Endothelial cell (in vitro differentiated cells): ENCODE measurements at places on chromosomes 4 and X.

DNA sequence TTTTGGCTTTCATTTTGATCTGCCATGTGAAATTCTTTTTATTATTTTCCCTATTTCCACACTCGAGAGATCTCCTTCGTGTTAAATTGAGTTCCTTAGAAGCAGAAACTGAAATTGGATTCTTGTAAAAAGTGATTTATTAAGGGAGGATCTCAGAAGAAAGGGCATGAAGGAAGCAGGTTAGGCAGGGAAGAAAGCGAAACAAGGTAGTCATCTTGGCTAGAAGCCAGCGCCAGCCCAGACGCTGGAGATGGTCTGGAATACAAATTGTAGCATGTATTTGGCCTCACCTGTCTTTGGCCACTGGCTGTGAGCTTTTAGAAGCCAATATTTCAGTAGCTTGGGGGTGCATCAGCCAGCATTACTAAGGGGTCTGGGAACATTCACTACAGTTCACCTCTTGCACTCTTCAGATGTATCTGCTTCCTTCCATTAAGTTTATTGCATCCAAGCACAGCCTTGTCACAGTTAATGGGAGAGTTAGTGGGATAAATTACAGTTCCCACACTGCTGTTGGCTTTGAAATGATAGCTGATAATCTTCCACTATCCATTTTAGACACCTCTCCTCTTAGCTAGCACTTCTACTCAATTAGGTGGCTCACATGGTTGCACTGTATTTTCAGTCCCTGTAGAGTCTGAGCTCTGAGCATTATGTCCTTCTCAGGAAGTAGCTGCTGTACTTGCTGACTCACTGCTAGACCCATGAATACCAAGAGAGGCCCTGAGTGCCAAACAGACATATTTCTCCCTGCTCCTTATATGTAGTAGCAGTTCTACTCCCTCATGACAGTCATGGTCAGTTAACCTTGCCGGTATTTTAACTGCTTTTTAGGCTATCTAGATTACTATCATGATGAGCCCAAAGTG, 14.6 kb downstream of the GRXCR1 start:
- no peak for DNase-seq

- DNase-seq: peak; percentile 72
These were observed 32.1 kb upstream of the MTNR1A start for GRCh38 chr4:186587416-186588018.

DNA sequence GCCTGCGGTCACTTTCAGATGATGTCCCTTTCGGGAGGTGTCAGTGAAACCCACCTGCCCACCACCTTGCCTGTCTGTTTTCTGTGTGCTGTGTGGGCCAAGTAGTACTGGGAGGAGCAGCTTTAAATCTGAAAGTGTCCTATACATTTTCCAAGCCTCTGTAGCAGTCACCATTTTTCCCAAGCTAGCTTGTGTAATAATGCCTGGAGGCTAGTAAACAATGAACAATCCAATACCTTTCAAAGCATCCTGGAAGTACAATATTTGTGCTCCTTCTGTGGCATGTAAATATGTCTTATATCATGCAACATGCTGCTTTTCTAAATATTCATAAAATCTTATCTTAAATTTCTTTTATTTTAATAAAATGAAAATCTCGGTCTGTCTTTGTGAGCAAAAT, 111.6 kb upstream of the C1GALT1C1 start:
- no peak for DNase-seq

DNA sequence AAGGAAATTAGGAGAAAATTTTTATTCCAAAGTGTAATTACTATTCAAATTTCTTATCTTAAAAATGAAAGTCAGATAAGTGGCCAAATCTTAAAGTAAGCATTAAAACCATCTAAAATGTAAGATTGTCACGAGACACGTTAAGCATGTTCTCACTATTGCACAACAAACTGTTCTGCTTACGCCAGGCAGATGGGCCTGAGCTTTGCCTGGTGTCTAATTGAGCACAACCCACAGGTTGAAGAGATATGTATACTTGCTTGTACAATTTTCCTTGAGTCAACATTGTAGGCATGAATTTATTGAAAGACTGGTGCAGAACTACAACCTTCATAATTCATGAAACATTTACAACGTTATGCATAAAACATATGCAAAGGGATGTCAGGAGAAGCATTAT, 3.9 kb downstream of the RNF128 start:
- DNase-seq: no peak

GRCh38 chr4:28523681-28524190, 1663.1 kb downstream of the STIM2 start:
- DNase-seq: no peak

GRCh38 chrX:110037178-110037577, 34.3 kb downstream of the TMEM164 start:
- no peak for DNase-seq

GRCh38 chrX:142060191-142060590, 144.9 kb downstream of the MAGEC2 start:
- DNase-seq: no peak

- no peak for DNase-seq
These were observed 77.8 kb upstream of the TEX13D start for GRCh38 chrX:124254611-124255010.

DNA sequence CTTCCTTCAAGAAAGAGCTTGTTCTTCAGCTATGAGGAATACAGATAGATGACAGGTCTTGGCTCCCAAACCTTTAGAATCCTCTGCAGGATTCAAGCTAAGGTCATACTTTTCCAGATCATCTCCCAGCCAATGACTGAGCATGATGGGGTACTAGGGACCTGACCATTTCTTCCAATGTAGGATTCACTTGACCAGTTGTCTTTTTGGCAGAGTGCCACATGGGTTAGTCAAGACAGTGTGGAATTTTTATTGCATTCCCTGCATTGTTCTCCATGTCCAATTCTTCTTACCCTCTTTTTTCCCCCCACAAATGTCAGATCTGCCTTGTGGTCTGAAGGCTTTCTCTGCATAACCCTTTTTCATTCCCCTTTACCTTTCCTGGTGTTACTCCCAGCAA, 99.5 kb downstream of the CCSER1 start:
- no peak for DNase-seq

- DNase-seq: peak; percentile 34
These were observed 367.2 kb downstream of the BMPR1B start for GRCh38 chr4:95124906-95125504.

GRCh38 chr4:70313736-70314135, 21.0 kb upstream of the CABS1 start:
- DNase-seq: no peak

- no peak for DNase-seq
These were observed 1568.7 kb downstream of the RPA4 start for GRCh38 chrX:98452456-98452855.

DNA sequence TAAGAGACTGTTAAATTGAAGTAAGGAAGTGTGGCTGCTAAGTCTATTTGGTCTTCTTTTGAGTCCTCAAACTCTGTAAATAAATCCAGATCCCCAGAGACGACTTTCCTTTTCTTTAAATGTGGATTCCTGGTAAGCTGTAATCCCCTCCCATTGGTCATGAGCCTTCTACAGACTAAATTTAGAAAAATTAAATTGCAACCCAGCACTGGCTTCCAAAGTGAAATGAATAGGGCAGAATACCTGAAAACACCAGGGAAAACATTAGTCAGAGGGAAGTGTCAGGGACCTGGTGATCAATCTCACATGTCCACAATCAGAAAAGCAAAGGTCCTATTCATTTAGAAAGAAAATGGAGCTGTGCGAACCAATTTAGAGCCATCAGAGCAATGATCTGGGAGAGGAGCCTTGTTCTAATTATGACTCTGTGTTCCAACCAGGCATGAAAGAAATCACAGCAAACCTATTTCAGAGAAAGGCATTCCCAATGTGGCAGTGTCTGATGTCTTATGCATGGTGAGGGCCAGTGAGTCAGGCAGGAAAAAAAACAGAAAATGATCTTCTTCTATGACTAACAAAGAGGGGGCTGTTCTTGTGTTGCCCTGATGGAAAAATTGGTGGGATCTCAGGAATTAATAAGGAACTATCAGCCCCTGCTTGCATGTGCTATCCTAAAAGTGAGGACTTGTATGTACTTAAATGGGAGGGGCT, 19.8 kb upstream of the CCDC149 start:
- no peak for DNase-seq

GRCh38 chr4:4693258-4693657, 151.4 kb upstream of the STX18 start:
- no peak for DNase-seq

- no peak for DNase-seq
These were observed 57.7 kb upstream of the SEC24B start for GRCh38 chr4:109375778-109376414.

- DNase-seq: no peak
These were observed at the start of gene PPP2R2C for GRCh38 chr4:6472387-6473263. TSS of gene PPP2R2C (minus strand) at chr4:6472614. CDS start at chr4:6472229, 385 bp downstream.

- DNase-seq: no peak
These were observed 677.3 kb downstream of the FSTL5 start for GRCh38 chr4:161486461-161486860.

DNA sequence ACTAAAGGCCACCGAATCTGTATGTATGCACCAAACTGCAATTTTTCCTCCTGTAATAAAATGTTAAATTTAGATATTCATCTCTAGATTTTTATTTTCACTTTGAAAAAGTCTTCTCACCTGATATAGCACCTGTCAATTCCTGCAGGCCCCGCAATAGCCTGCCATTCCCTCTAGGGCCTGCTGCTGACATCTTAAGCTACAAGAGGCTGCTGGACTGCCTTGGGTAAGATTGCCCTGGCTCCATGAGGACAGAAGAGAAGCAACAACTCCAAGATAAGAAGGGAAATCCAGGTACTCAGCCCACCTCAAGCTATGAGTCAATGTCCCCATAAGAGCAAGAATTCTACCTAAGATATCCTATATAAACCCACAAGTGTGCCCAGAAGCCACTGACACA, 230.2 kb upstream of the AGTR2 start:
- DNase-seq: no peak

DNA sequence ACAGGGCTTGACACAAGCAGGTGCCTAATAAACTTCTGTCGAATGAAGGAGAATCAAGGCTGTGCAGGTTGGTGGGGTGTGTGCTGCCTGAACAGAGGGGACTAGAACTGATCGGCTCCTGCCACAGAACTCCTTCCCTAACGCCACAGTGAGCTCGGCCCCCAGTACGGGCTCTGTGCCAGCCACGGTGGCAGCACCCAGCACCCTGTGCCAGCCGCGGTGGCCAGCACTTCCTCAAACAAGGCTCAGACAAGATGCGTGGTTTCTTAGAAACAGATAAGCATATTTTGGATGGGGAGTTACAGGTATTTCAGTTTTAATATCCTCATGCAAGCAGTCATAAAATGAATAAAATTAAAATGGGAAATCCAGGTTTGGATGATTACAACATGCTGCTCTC, 26.0 kb upstream of the C4orf50 start:
- no peak for DNase-seq

DNA sequence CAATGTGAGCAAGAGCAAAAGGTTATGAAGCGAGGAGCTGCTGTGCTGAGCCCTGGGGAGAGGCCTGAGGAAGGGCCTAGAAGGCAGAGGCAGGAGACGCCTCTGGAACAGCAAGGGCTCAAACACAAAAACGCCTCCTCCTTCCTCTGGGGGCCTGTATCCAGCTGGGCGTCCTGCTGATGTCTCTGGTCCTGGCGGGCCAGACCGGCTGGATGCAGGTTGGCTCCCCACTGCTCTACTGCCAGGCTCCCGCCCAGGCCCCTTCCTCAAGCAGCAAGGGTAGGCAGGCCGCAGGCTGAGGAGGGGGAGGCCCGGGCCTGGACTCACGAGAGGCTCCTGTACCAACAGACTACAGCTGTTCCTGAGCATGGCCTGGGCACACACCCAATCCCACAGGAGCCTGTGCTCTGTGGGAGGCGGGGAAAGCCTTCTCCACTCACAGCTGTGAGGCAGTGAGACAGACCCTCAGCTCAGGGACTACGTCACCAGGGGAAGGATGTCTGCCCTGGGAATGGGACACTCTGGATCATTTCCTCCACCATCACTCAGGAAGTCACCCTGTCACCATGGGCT, 2.3 kb downstream of the HAUS7 start:
- DNase-seq: no peak

DNA sequence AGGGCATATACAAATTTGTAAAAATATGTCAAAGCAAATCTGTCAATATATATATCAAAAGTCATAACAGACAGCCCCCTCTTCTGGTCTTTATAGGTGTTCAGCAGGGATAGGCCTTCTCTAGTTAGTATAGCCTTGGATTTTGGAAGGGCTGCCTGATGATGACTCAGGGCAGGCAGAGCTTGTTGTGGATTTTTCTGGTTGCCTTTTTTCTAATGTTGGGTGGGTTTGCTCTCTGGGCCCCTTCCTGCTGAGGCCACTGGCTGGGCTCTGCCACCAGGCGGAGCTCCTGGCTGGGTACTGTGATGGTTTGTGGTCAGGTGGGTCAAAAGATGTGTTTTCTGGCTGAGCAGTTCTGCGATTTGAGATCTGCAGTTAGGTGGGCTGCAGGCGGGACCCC, 294.2 kb downstream of the GRIA2 start:
- DNase-seq: peak; percentile 50

DNA sequence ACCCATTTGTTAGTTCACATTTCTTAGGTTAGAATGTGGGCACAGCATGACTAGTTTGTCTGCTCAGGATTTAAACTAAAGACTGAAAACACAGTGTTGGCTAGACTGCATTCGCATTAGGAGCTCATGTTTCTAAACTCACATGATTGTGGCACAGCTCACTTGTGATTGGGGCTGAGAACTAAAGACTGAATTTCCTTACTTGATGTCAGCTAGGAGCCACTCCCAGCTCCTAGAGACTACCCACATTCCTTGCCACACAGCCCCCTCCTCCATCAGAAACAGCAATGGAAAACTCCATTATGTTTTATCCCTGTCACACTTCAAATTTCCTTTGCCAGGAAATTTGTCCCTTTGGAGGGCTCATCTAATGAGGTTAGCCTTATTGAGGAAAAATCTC, 170.2 kb upstream of the NUDT6 start:
- no peak for DNase-seq

- no peak for DNase-seq
These were observed 61.0 kb downstream of the INTS6L start for GRCh38 chrX:135581496-135581895.

DNA sequence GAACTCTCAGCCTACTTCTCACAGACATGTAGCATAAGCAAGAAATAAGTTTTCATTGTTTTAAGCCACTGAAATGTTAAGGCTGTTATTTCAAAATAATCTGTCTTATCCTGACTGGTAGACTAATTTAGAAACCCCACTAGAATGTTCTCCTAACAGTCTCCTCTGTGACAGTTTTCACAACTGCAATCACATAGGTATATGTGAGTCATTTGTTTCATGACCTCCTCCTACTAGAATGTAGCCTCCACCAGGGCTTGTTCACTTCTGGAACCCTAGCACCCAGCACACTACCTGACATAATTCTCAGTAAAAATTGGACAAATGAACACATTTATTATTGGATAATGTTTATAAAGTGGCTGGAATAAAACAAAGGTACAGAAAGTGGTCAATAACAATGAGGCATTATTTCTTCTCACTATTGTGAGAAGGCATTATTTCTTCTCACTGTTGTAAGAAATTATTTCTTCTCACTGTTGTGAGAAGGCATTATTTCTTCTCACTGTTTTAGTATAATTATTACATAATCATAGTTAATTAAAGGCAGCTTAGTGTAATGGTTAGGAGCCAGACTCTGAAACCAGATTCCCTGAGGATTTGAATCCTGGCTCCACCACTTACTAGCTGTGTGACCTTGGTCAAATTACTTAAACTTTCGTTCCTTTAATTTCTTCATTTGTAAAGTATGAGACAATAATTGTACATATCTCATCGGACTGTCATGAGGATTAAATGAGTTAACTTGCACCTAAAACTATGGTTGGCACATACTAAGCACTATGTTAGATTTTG, 251.5 kb downstream of the RASL11B start:
- DNase-seq: no peak
